Tibial nerve (tissue), 4 donors: ENCODE measurements at places on chromosomes 1 and 21.

DNA sequence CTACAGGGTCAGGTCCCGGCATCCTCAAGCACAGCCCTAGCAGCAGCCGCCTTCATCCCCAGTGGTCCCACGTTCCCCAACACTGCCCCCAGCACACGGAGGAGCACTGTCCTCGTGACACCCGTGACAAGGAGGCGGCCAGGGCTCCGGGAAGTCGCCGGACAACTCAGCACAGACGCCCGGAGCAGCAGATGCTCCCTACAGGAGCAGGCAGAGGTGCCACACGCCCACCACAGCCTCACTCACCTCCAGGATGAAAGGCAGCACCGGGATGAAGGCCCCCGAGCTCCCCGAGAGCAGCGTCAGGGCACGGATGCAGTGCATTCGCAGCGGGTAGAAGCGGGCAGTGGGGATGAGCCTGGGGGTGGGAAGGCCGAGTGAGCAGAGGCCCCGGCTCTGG is 8.2 kb downstream of the NOC2L start:
- H3K36me3 ChIP-seq, result peaks cover 40% of the 10 kb centered on the region
- H3K4me3 ChIP-seq, result no peak overlapping the region
- H3K27ac ChIP-seq, result no peak overlapping the region
- DNase-seq, result no peak
- no peaks in the 10 kb centered on the region for H3K27me3 ChIP-seq

DNA sequence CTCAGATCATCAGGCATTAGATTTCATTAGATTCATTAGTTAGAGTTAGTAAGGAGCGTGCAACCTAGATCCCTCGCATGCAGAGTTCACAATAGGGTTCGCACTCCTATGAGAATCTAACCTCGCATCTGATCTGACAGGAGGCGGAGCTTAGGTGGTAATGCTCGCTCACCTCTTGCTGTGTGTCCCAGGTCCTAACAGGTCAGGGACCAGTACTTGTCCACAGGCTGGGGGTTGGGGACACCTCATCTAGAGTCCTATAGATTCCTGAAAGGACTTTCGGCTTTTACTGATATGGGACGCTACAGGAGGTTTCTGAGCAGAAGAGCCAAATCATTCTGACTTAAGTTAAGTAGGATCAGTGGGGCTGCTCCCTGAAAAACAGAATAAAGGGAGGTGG is 91.4 kb downstream of the AKT3 start:
- H3K4me1 ChIP-seq, result no peaks in the 10 kb centered on the region
- no peaks in the 10 kb centered on the region for H3K36me3 ChIP-seq
- no peaks in the 10 kb centered on the region for H3K27me3 ChIP-seq

GRCh38 chr21:21295303-21295702 is 297.1 kb downstream of the NCAM2 start:
- DNase-seq, result no peak
- no peak overlapping the region for H3K4me3 ChIP-seq
- no peaks in the 10 kb centered on the region for H3K27me3 ChIP-seq
- H3K27ac ChIP-seq, result no peak overlapping the region

GRCh38 chr1:150552128-150552910 is 3.1 kb downstream of the ADAMTSL4 start:
- peak; percentile 84 for DNase-seq
- H3K27ac ChIP-seq, result peak overlapping the region; percentile 98
- no peaks in the 10 kb centered on the region for H3K36me3 ChIP-seq
- H3K27me3 ChIP-seq, result no peaks in the 10 kb centered on the region
- H3K4me1 ChIP-seq, result peaks cover 80% of the 10 kb centered on the region

GRCh38 chr1:185850366-185850765 is 116.2 kb downstream of the HMCN1 start:
- H3K4me1 ChIP-seq, result no peaks in the 10 kb centered on the region
- no peaks in the 10 kb centered on the region for H3K27me3 ChIP-seq
- no peak for DNase-seq
- no peak overlapping the region for H3K27ac ChIP-seq
- no peak overlapping the region for H3K4me3 ChIP-seq

- H3K4me1 ChIP-seq, result peaks cover 4% of the 10 kb centered on the region
- H3K27me3 ChIP-seq, result no peaks in the 10 kb centered on the region
- no peak for DNase-seq
- H3K4me3 ChIP-seq, result no peak overlapping the region
- no peak overlapping the region for H3K27ac ChIP-seq
Measured at GRCh38 chr1:147581459-147581858, 40.2 kb downstream of the BCL9 start.

- no peaks in the 10 kb centered on the region for H3K4me1 ChIP-seq
- no peak overlapping the region for H3K4me3 ChIP-seq
- H3K36me3 ChIP-seq, result no peaks in the 10 kb centered on the region
- DNase-seq, result no peak
Measured at GRCh38 chr1:202362212-202362611, 13.7 kb downstream of the PPP1R12B start.

GRCh38 chr1:107277022-107277421 is 136.2 kb downstream of the NTNG1 start:
- H3K4me1 ChIP-seq, result no peaks in the 10 kb centered on the region
- H3K4me3 ChIP-seq, result no peak overlapping the region
- no peaks in the 10 kb centered on the region for H3K36me3 ChIP-seq
- H3K27me3 ChIP-seq, result no peaks in the 10 kb centered on the region

DNA sequence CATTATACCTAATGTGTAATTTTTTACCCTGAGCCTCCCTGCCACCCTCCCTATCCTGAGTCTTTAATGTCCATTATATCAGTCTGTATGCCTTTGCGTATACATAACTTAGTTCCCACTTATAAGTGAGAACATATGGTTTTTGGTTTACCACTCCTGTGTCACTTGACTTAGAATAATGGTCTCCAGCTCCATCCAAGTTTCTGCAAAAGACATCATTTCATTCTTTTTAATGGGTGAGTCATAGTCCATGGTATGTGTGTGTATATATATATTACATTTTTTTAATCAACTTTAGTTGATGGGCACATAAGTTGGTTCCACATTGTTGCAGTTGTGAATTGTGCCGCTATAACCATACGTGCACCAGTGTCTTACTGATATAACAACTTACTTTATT is 477.1 kb upstream of the NEGR1 start:
- H3K36me3 ChIP-seq, result no peaks in the 10 kb centered on the region
- DNase-seq, result no peak
- H3K27me3 ChIP-seq, result no peaks in the 10 kb centered on the region
- H3K4me3 ChIP-seq, result no peak overlapping the region
- H3K27ac ChIP-seq, result no peak overlapping the region

DNA sequence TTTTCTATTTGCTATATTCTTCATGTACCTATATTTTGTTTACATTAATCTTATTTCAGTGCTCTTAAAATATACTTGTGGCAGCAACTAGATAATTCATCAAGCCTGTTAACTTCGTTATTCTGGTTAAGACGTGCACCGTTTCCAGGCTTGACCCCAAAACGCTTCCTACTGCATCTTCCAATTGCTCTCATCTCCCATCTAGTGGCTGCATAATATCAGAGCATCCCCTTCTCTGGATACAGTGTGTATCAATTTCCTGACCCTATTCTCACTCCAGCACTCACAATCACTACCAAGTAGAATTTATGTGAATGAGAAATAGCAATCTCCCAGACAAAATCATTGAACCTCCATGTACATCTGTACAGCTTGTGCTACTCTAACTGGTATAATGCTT is 1280.3 kb upstream of the B3GALT2 start:
- H3K4me1 ChIP-seq, result no peaks in the 10 kb centered on the region
- H3K4me3 ChIP-seq, result no peak overlapping the region
- no peak overlapping the region for H3K27ac ChIP-seq
- no peaks in the 10 kb centered on the region for H3K27me3 ChIP-seq
- DNase-seq, result no peak
- H3K36me3 ChIP-seq, result no peaks in the 10 kb centered on the region

GRCh38 chr21:40489001-40489400 is 358.0 kb downstream of the DSCAM start:
- H3K4me3 ChIP-seq, result no peak overlapping the region
- no peak for DNase-seq
- no peaks in the 10 kb centered on the region for H3K27me3 ChIP-seq
- H3K4me1 ChIP-seq, result no peaks in the 10 kb centered on the region
- no peak overlapping the region for H3K27ac ChIP-seq

- H3K36me3 ChIP-seq, result no peaks in the 10 kb centered on the region
- H3K4me3 ChIP-seq, result no peak overlapping the region
- H3K4me1 ChIP-seq, result no peaks in the 10 kb centered on the region
- H3K27ac ChIP-seq, result no peak overlapping the region
- H3K27me3 ChIP-seq, result no peaks in the 10 kb centered on the region
Measured at GRCh38 chr1:166827426-166827825, 11.8 kb upstream of the POGK start.

- H3K27ac ChIP-seq, result no peak overlapping the region
- H3K27me3 ChIP-seq, result no peaks in the 10 kb centered on the region
- no peaks in the 10 kb centered on the region for H3K36me3 ChIP-seq
- no peak for DNase-seq
Measured at GRCh38 chr1:168932539-168932938, 174.0 kb upstream of the ATP1B1 start.

- no peaks in the 10 kb centered on the region for H3K27me3 ChIP-seq
- H3K27ac ChIP-seq, result no peak overlapping the region
- no peaks in the 10 kb centered on the region for H3K36me3 ChIP-seq
- DNase-seq, result no peak
Measured at GRCh38 chr1:107244709-107245500, 104.1 kb downstream of the NTNG1 start.

DNA sequence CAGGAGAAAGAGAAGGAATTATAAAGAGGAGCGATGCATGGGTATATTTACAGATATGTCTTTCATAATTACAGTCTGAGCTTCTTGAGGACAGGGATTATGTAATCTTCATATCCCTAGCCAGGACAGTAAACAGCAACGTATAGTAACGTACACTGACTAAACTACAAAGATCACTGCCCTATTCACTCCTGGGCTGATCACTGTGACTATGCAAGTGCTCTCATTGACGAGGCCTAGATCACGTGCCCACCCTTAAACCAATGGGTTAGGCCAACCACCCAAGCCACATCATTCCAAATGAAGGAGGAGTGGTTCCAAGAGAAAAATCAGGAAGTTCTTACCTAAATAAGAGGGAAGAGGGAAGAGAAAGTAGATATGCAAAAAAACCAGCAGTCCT is 18.5 kb downstream of the PIK3R3 start:
- no peak for DNase-seq
- H3K4me3 ChIP-seq, result no peak overlapping the region
- H3K36me3 ChIP-seq, result no peaks in the 10 kb centered on the region
- H3K27ac ChIP-seq, result no peak overlapping the region
- no peaks in the 10 kb centered on the region for H3K4me1 ChIP-seq
- H3K27me3 ChIP-seq, result no peaks in the 10 kb centered on the region

GRCh38 chr21:33308586-33309490 is 15.9 kb upstream of the IFNAR1 start:
- no peak for DNase-seq
- peaks cover 7% of the 10 kb centered on the region for H3K4me1 ChIP-seq
- no peak overlapping the region for H3K4me3 ChIP-seq
- H3K27ac ChIP-seq, result no peak overlapping the region
- no peaks in the 10 kb centered on the region for H3K36me3 ChIP-seq
